ENCODE measurements at places on chromosomes 2 and 18.

GRCh38 chr2:38529208-38529607 lies 73.5 kb downstream of the HNRNPLL start:
- DNase-seq = no peak

DNA sequence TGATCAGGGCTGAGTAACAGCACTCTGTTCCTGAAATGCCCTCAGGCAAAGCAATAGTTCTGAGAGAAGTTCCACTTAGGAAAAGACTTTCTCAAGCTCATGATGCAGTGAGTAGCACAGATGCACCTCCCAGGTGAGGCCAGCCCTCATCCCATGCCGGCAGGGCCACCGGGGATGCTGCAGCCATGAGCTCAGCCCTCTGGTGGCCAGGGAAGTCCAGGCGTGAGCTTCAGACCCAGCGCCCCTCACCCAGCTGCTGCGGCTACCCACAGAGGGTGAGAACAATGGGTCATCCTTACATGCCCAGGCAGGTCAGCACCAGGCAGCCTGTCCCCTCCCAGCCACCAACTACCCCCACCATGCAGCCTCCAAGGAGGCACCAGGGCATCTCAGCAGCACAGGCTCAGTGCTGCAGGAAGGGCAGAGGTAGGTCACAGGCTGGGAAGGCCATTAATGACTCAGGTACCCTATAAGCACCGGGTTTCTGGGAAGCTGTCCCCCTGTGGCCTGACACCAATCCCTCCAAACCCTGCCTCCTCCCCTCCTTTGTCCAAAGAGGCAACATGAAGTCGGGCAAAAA lies 50.6 kb downstream of the TTC32 start:
- DNase-seq = no peak

DNA sequence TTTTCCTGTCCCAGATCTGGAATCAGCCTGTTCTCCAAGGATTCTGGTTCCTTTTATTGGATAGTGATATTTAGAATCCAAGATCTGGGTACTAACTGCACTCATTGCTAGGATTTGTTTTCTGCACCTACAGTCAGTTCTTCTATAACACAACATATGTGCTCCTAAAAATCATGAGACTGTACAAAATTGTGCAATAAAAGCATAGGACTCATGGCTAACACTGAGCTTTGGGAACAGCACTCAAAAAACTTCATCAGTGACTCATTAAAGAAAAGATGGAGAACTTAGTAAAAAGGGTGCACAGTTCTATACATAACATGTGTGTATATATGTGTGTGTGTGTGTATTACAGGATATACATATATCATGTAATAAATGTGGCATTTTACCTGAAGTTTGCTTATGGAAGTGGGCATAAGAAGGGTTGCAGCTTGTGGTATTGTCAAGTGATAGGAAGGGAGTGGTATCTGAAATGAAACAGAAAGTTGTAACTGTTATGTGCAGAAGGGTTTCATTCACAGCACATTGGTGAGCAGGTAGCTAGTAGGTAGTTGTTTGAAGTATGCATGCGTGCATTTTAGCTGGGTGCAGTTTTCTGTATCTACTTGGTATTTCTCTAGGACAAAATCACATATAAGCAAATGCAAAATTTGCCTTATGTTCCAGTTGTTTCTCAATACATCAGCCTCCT lies 5.9 kb upstream of the SCYGR2 start:
- no peak for DNase-seq

- no peak for DNase-seq
These were observed 166.7 kb downstream of the FHOD3 start for GRCh38 chr18:36464126-36464651.

- DNase-seq = no peak
These were observed 52.1 kb upstream of the LAPTM4A start for GRCh38 chr2:20103530-20103929.

All from GM13977 (cell line).